ENCODE measurements at places on chromosomes 5 and 9. TPM values are rescaled to one million over a fixed set of nuclear protein-coding genes. Genes with fewer than 3 reads are reported as not detected.
A peak's percentile ranks its signal among the peaks of the same experiment; 100 is the strongest.

GRCh38 chr9:136762915-136763648, 1.2 kb downstream of the LCN15 start:
- no peak for DNase-seq

DNA sequence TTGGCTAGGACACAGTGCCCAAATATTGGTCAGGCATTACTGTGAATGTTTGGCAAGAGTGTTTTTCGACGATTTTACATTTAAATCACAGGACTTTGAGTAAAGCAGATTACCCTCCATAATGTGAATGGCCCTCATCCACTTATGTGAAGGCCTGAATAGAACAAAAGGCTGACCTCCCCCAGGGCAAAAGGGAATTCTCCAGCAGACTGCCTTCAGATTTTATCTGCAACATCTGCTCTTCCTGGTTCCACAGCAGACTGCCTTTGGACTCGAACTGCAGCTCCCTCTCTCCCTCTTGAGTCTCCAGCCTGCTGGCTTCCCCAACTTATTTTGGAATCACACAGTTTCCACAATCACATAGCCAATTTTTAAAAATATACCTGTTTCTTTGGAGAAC, 7.1 kb upstream of the TMEM215 start:
- no peak for DNase-seq

The BARHL1 gene
- not detected for polyA plus RNA-seq

DNA sequence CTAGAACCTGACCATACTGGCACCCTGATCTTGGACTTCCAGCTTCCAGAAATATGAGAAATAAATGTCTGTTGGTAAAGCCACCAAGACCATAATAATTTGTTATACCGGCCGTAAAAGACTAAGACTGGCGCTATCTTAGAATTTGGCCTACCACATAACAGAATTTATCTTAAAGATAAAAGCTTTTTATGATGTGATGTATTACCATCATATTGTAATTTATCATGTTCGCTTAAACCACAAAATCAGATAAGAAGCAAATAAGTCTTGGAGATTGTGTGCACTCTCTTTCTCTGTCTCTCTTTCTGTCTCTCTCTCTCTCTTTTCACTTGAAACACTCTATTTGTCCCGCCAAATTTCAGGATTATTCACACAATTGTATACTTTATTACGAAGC, 35.6 kb downstream of the FST start:
- DNase-seq, result no peak

The ARSI gene
- polyA plus RNA-seq, result 0.38 TPM

- no peak for DNase-seq
Observed at GRCh38 chr5:168713051-168713450, 133.9 kb upstream of the PANK3 start.

DNA sequence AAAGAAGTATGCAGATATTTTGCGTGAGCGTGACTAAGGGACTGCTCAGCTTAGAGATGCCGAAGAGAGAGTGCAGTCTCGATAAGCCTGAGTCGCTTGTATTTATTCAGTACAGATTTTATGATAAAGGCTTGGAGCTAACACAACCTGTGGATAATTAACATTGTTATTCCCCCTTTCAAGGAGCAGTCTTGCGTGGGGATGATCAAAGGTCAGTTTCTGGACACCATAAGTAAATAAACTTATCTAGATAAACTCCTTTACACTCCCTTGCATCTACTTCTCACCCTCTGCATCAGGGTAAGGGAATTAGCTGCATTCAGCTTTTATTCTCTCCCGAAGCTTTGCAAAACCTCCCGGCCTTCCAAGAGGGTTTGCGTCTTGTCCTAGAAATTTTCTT, 357.8 kb upstream of the ST8SIA4 start:
- DNase-seq, result no peak

- DNase-seq, result no peak
Observed at GRCh38 chr5:65247594-65247993, 234.1 kb downstream of the ADAMTS6 start.

The OR1N2 gene
- not detected for polyA plus RNA-seq

DNA sequence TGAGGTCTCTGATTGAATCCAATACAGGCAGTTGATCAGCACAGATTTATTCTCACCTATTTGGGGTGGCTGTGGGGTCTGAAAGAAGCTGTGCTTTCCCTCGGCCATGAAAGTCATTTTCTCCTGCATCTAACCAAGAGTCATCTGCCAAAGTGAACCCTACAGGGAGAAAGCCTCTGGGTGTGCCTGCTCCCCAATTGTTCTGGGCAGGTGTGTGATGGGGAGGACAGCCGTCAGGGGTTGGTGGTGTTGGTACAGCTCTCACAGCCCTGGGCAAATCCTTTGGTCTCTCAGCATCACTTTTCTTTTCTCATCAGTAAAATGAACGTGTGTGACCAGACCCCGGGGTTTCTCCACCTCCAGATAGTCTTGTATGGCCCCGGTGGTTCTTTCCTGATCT, 2.5 kb downstream of the PHF2 start:
- no peak for DNase-seq

GRCh38 chr5:52825826-52826225, 38.1 kb downstream of the ITGA1 start:
- no peak for DNase-seq

GRCh38 chr5:10339058-10339811, 14.3 kb upstream of the MARCHF6 start:
- DNase-seq, result no peak

- no peak for DNase-seq
Observed at GRCh38 chr5:142441616-142442015, 116.8 kb upstream of the SPRY4 start.

The SAXO1 gene
- 0.02 TPM for polyA plus RNA-seq

DNA sequence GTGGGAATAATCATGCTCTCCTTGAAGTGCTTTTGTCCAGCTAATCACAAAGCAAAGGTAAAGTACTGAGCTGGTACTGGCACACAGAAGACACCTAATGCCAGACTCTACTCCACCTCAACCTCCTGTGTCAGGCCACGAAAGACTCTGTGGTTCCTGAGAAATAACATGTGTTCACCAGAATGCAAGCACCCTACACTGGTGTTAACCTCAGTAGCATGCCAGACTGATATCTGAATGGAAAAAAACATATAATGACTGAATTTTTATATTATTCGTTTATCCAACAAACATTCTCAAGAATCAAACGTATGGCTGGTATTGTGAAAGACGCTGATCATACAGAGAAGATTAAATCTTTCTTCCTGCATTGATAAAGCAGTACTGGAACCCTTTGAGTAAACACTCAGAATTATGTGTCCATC, 97.1 kb upstream of the IFNE start:
- no peak for DNase-seq

DNA sequence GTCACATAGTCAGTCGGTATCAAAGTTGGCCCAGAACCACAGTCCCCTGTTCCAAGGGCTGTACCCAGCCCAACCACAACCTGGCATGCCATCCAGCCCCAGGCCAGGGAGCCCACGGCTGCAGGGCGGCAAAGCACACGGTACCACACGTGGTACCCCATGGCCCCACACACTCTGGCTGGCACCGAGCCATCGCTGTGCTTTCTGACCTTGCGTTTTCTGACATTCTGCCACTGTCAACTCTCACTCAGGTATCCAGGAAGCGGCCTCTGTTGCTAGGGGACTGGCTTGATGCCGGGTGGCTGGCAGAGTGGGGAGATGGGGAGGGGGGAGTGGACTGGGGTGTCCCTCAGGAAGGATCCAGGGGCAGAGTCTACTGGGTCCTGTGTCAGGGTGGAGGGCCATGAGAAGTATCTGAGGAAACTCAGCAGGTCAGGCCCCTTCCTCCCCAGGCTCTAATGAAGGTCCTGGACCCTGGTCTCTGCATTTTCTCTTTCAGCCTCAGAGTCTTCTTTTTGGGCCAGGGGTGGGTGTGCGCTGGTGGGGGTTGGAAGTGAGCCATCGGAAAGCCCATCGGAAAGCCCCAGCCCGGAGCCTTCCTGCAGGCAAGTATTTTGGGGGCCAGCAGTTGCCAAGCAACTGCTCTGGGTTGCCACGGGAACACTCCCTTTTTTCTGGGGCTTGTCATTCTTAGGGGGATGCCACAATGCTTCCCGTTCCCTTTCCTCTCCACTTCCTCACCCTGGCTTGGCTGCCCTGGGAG, 21.0 kb upstream of the RALGDS start:
- DNase-seq, result peak; percentile 89

- no peak for DNase-seq
Observed at GRCh38 chr5:142326480-142326938, 1.7 kb upstream of the SPRY4 start.

GRCh38 chr9:13787234-13787833, 507.8 kb upstream of the MPDZ start:
- DNase-seq, result no peak

DNA sequence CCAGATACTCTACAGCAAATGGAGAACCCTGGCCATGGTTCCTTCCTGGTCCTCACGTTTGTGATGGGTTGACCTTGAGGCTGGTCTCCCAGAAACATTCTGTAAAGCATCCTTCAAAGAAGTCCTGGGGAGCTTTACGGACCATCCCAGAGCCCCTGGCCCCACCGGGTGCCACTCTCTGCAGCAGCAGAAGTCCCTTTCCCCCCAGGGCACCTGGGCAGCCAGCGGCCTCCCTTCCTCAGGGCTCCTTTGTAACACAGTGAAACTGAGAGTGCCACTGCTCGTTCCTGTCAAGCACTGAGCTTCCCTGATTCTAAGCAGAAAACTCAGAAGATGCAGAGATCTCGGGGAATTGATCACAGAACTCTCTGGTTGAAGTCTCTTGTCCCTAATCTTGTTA, 104.3 kb downstream of the ENTREP1 start:
- no peak for DNase-seq

The IFNA13 gene
- not detected for polyA plus RNA-seq

DNA sequence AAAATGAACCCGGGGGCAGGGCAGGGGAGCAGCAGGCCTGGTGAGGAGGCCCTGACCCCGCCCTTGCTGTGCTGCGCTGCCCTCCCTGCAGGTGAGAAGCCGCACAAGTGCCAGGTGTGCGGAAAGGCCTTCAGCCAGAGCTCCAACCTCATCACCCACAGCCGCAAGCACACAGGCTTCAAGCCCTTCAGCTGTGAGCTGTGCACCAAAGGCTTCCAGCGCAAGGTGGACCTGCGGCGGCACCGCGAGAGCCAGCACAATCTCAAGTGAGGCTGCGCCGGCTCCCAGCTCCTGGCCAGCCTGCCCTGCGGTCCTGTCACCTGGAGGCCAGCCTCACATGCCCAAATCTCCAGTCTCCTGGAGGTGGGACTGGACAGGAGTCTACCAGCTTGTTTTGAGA, 12.3 kb downstream of the GFI1B start:
- DNase-seq, result no peak

The LHX3 gene
- not detected for polyA plus RNA-seq

The C7 gene
- polyA plus RNA-seq, result 19.0 TPM

The SLC12A7 gene
- 27.0 TPM for polyA plus RNA-seq

The SHOC1 gene
- not detected for polyA plus RNA-seq

DNA sequence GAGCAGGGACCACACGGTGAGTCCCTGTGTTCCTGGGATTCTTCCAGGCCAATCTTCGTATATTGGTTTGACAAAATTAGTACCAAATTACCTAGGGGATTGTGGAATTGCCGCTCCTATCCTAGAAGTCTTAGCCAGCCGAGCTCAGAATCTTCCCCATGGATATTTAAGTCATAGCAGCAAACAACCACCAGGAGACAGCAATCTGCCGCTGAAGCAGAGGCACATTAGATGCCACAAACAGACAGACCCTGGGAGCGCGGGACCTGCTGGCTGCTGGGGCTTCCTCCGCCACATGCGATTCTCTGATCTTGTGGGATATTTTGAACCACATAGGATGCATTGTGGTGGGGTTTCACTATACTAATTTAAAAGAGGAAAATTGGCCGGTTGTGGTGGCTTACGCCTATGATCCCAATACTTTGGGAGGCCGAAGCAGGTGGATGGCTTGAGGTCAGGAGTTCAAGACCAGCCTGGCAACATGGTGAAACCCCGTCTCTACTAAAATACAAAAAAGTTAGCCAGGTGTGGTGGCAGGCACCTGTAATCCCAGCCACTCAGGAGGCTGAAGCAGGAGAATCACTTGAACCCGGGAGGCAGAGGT, 31.7 kb upstream of the ZBTB43 start:
- no peak for DNase-seq

GRCh38 chr5:94223235-94223634, 395.2 kb downstream of the KIAA0825 start:
- no peak for DNase-seq

GRCh38 chr5:116543501-116543900, 31.1 kb downstream of the SEMA6A start:
- no peak for DNase-seq

- DNase-seq, result no peak
Observed at GRCh38 chr5:55904152-55904551, 53.0 kb downstream of the IL31RA start.

The KLHL3 gene
- 1.3 TPM for polyA plus RNA-seq

The DMRT3 gene
- polyA plus RNA-seq, result not detected

- DNase-seq, result no peak
Observed at GRCh38 chr5:115815006-115815692, 1.3 kb downstream of the CDO1 start.

- peak; percentile 78 for DNase-seq
Observed at GRCh38 chr9:33263131-33264002, 1.1 kb downstream of the BAG1 start.

DNA sequence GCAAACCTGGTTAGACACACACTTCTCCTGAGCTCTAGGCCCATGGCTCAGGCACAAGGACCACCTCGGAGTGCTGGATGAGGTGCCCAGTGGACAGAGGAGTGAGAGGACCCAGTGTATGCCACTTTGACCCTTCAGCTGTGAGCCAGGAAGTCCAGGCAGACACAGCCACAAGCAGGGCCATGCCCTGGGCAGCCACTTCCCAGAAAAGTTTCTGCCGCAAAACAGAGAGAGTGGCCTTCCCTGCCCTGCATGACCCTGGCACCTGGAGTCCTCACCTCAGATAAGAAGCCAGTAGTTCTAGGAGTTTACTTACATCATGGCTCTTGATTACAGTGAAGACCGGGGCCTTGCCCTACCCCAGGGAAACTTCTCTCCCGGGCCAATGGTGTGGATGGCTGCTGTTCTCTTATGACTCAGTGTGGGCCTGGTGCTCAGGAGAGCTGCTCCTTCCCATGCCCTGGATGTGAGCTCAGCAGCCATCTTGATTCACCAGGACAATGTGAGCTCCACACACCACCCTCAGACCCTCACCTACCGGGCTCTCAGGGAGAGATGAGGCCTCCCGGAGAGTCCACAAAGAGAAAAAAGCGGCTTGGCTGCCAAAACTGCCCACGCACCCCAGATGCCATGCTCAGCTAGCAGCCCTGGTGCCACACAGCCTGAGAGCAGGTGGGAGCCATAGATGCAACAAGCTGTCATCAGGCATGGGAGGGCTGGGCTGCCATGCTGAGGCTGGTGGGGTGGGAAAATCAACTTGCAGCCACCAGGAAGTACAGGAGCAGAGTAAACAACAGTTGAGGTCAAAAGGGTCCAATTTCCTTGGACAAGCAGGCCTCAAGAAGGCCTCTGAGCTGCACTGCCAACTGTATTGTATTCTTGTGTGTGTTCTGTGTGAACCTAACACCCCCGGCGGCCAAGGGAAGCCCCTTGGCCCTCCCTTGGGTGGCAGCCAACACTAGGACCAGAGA, 11.7 kb upstream of the IRF1 start:
- DNase-seq, result no peak

Measured in spleen (tissue), 13 donors.